ENCODE measurements at places on chromosomes 4 and X. TPM values are rescaled to one million over a fixed set of nuclear protein-coding genes. Genes with fewer than 3 reads are reported as not detected.
A peak's percentile ranks its signal among the peaks of the same experiment; 100 is the strongest.

The IL2 gene
- polyA plus RNA-seq = not detected

The COL4A6 gene
- 4.5 TPM for polyA plus RNA-seq

The IL1RAPL1 gene
- not detected for polyA plus RNA-seq

The DDIT4L gene
- not detected for polyA plus RNA-seq

The HPRT1 gene
- 21.3 TPM for polyA plus RNA-seq

The DACH2 gene
- not detected for polyA plus RNA-seq

The TLR8 gene
- not detected for polyA plus RNA-seq

GRCh38 chr4:26242451-26242850 lies 78.4 kb upstream of the RBPJ start:
- H3K4me3 ChIP-seq = no peak overlapping the region
- peaks cover 28% of the 10 kb centered on the region for H3K4me1 ChIP-seq
- no peaks in the 10 kb centered on the region for H3K36me3 ChIP-seq
- H3K27ac ChIP-seq = no peak overlapping the region
- DNase-seq = no peak

DNA sequence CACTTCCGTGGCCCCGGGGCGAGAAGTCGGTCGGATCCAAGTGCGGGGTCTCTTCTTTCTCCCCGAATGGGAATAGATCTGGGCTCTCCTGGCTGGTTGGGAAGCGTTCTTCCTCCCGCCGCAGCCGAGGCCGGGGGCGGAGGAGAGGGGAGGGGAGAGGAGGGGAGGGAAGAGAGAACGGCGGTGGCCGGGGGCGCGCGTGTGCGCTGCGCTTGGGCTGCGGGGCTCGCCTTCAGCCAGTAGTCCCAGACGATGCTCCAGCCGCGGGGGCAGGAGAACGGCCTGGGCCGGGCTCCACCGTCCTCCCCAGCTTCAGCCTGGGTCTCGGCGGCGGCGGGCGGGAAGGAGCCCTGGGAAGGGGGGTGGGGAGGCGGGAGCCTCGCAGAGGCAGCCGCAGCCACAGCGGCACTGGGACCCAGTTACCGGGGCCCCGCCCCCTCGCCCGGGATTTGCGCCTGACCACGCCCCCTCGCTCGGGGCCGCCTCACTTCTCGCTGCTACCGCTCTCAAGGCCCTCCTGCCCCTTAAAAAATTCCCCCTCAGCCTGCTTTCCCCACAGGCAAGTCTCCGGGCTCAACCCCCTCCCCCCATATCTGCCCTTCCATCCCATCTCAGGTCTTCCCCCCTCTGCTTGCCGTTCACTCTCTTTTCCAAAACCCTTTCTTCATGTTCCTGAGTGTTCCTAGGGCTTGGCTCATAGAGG lies at the start of gene FGD1:
Gene FGD1 (minus strand): TSS at position 421 of the 703 bp plus-strand sequence. CDS start 802 bp downstream, outside the sequence.
- H3K4me3 ChIP-seq = peak within 1 kb of the TSS; percentile 57
- no peaks in the 10 kb centered on the region for H3K27me3 ChIP-seq
- no peak within 1 kb of the TSS for H3K27ac ChIP-seq
- H3K36me3 ChIP-seq = no peaks in the 10 kb centered on the region
- 0 out of 2 replicates have a peak, but pooled peaks cover 9% of the 10 kb centered on the region for H3K4me1 ChIP-seq

DNA sequence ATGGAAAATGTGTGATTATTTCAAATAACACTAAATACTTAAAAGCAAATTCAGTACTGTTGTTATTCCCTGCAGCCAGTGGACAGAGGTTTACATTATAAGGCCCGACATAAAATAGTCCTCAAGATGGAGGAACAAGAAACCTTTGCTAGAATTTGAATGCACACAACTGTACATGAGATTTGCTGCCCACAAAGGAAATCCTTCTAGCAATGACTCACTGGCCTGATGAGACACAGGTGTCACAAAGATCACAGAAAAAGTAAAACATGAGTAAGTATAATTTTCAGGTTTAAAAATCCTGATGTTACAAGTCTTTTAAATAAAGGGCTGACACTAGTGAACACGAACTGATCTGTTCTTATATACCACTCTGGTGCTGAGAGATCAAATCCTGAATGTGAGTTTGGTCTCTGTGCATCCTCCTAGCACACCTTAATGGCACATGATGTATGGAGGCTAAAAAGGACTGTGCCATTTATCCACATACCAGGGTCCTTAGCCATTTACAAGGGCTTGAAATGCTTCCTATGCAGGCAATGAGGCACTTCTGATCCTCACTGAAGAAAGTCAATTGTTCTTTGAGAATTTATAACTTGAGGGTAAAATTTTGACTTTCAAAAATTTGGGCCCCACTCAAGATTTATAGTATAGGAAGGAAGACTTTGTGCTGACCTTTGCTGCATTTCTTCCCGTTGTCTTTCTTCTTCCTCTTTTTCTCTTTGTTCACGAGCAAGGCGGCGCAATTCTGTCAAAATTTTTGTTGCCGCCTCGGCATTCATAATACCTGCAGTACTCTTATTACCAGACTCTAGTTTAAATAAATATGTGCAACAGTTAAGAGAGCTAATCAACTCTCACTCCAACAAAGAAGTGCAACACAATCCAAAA lies 23.0 kb downstream of the MAP7D3 start:
- H3K27me3 ChIP-seq = no peaks in the 10 kb centered on the region
- no peak overlapping the region for H3K4me3 ChIP-seq
- H3K4me1 ChIP-seq = no peaks in the 10 kb centered on the region
- DNase-seq = no peak

DNA sequence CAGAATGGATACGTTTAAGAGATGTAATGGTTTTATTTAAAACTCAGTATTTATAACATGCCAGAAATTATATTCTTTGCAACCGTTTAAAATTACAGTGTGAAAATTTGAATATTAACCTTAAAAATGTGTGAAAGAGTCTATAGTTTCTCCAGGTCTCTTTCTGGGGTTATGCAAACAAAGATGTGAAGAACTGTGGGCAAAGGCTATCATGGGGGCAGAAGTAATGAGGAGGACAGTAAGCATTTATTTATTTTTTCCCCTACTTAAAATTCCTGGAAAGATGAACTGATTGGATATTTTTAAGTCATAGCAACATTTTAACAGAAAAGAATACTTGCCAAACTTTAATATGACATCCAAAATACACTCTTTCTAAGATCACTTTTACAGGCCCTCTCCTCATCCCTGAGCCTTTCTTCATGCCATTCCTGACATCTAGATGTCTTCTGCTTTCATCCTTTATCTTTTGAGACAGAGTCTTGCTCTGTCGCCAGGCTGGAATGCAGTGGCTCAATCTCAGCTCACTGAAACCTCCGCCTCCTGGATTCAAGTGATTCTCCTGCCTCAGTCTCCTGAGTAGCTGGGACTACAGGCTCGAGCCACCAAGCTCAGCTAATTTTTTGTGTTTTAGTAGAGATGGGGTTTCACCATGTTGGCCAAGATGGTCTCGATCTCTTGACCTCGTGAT lies 46.1 kb downstream of the TMEM131L start:
- H3K27me3 ChIP-seq = no peaks in the 10 kb centered on the region
- peaks cover 36% of the 10 kb centered on the region for H3K4me1 ChIP-seq
- no peak for DNase-seq
- no peak overlapping the region for H3K27ac ChIP-seq

DNA sequence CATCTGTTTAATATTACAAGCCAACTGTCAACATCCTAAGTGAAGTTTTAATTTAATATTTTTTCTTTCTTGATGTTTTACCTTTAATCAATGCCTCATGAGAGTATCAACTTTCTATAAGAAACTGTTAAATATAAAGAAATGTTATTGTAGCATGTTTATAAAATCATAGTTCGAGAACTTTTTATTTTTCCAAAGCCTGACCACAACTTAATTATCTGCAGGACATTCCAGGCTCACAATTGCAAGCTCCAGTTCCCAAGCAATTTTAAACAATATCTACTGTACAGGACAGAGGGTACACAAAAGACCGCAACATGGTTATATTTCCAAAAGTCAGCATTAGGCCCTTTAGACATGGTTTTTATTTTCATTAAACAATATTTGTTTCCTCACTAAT lies 20.1 kb downstream of the STX18 start:
- H3K27ac ChIP-seq = no peak overlapping the region
- H3K36me3 ChIP-seq = peaks cover 6% of the 10 kb centered on the region
- no peak for DNase-seq
- no peak overlapping the region for H3K4me3 ChIP-seq

GRCh38 chrX:106608016-106608415 lies 3.8 kb upstream of the RADX start:
- no peak for DNase-seq
- H3K27me3 ChIP-seq = no peaks in the 10 kb centered on the region
- H3K4me1 ChIP-seq = peaks cover 3% of the 10 kb centered on the region
- no peak overlapping the region for H3K4me3 ChIP-seq
- no peaks in the 10 kb centered on the region for H3K36me3 ChIP-seq

All from HepG2 (cell line).